ENCODE measurements at places on chromosomes 5 and 9.

GRCh38 chr9:129888293-129889121 is 53.2 kb downstream of the USP20 start:
- DNase-seq = peak; percentile 94

DNA sequence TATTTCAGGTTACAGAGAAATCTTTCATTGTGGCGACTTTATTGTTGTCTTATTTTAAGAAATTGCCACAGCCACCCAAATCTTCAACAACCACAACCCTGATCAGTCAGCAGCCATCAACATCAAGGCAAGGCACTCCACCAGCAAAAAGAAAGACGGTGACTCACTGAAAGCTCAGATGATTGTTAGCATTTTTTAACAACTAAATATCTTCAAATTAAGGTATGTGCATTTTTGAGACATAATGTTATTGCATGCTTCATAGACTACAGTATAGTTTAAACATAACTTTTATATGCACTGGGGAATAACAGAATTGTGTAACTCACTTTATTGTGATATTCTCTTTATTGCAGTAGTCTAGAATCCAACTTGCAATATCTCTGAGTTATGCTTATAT is 263.4 kb downstream of the TMEM232 start:
- DNase-seq = no peak

DNA sequence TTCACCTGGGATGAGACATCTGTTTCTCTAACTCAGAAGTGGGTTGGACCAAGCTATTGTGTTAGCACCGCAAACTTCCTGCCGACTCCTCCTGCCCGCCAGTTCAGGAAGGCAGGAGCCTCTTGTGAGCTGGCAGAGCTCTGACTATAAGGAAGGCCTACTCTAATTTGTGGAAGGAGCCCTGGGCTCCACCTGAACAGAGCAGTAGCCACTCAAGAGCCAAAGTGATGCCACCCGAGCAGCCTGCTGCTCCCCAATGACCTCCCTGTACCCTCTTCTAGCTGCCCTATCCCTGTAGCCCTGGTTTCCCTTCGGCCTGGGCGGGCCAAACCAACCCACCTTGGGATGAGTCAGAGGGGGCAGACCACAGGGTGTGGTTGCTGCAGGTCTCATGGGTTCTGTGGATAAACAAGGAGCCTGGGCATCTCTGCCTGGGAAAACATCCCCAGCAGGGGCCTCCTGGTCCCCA is 81.6 kb downstream of the PSD2 start:
- no peak for DNase-seq

DNA sequence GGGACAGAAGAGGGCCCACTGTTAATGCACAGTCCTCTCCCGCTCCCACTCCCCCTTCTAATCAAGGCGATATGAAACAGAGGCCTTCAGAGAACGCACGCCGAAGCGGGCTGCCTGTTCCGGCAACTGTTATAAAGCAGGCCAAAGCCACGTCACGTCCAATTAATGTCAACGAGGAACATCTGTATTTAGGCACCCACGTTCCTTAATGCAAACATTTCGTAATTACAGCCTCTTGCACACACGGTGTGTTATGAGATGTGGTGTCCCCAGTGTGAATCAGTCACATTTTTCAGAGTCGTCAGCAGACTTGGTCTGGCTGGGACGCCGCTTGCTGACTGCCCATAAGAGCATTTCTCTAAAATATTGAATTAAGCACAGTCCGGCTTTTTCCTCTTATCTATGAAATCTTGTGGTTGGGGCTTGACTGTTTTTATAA is 339.0 kb downstream of the NSG2 start:
- no peak for DNase-seq

DNA sequence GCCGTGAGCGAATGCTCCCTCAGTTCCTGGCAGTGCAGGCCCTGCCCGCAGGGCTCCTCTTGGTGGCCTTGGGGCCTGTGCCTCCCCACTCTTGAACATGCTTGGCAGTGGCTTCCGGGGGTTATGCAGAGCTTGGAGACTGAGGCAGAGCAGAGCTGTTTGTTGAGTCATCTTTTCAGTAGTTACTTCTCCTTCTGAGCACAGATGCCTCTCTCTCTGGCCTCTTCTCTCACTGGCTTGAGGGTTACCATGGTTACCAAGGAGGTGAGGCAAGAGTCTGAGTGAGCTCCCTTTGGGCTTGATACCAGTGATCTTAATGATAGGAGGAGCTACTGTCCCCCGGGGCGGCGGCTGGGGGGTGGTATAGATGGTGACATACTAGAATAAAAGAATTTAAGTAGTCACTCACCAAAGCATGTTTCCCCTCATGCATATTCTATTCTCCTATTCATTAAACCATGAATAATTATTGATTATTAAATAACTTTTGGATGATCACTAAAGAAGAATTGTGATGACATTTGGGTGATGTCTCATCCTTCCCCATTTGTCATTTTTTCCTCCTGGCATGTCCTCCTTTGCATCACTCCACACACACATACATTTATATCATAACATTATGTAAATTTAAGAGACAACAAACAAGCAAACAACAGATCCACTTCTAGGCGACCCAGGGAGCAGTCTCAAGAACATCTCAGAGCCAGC is 111.1 kb downstream of the ARHGAP26 start:
- peak; percentile 92 for DNase-seq

DNA sequence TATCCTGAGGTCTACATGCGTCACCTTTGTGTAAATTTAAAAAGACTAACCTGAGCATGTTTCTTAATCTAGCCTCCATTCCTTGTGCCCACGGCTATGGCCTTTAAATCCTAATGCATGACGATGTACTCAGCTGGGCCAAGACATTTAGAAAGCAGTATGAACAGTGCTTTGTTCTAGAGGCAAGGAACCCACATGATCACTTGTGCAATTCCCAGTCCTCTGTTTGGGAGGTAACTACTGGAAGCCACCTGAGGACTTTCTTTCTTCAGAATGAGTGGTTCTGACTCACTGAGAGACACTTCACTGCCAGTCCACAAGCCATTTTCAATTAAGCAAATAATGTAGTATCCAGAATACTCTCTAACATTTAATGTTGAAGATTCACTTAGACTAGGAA is 181.3 kb downstream of the RAB3C start:
- DNase-seq = no peak

- DNase-seq = peak; percentile 22
Measured at GRCh38 chr9:104974053-104974962, 46.4 kb upstream of the ABCA1 start.

Measured in AML-193 (cell line).